ENCODE measurements at places on chromosomes 1 and 21.

GRCh38 chr1:248818505-248819374 lies 7.0 kb downstream of the SH3BP5L start:
- no peak for DNase-seq

DNA sequence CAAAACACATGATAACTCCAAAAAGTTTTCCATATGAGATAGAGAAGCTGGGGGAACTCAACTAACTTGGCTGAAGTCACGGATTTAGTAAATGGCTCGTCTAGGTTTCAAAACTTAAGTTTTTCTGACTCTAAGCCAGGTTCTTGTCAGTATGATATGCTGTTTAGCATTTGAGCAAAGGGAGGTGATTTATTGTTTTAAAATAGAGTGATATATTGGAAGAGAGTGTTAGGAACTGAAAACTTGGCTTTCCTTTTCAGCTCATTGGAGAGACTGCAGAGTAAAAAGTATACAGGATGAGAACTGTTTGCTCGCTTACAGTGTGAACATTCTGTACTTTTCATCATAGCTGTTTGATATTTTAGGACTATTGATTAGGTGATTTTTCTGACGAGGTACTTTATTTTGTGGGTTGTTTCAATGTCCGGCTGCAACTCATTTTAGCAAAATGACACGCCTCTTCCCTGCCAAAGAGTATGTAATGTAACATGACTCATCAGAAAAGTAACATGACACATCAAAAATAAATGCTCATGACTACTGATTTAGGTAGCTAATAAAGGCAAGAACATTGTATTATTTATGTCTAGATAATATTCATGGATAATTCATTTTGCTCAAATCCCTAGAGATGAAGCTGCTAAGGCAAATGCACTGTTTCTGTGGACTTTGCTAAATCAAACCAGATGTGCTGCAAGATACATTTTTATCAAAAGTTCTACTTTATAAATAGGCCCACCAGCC lies 355.1 kb downstream of the GPATCH2 start:
- peak; percentile 13 for DNase-seq

DNA sequence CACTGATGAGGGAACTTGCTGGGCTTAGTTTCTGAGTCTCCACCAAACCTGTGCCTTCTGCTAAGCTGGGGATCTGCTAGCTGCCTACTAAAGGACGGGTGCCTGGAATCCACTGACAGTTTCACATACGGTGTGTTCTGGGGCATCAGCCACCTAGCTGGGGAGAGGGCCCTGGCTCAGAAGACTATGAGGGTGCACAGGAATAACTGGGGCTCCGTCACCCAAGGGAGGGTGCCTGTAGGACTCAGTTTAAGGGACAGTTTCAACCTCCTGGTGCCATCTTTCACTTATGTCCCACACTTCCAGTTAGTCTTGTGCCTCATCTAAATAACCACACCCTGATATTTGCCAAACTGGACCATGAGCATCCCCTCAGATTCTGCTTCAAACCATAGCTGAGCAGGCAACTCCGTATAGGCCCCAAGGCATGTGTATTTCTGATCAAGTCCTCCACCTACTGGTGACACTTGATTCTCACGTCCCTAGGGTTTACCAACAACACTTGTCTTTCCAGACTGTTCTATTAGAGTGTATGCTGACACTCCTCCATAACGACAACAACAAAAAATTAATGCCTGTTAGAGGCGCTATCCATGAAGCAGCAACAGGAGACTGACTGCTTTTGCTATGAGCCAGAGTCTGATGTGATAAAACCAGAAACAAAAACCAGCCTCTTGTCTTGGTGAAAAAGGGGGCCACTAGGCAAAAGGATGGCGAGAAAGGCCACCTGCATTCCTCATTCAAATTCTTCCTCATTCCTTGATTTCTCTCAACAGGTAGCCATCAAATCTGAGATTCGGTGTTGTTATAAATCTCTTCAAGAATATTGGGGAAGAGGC lies 55.0 kb upstream of the PAXBP1 start:
- DNase-seq = peak; percentile 51

DNA sequence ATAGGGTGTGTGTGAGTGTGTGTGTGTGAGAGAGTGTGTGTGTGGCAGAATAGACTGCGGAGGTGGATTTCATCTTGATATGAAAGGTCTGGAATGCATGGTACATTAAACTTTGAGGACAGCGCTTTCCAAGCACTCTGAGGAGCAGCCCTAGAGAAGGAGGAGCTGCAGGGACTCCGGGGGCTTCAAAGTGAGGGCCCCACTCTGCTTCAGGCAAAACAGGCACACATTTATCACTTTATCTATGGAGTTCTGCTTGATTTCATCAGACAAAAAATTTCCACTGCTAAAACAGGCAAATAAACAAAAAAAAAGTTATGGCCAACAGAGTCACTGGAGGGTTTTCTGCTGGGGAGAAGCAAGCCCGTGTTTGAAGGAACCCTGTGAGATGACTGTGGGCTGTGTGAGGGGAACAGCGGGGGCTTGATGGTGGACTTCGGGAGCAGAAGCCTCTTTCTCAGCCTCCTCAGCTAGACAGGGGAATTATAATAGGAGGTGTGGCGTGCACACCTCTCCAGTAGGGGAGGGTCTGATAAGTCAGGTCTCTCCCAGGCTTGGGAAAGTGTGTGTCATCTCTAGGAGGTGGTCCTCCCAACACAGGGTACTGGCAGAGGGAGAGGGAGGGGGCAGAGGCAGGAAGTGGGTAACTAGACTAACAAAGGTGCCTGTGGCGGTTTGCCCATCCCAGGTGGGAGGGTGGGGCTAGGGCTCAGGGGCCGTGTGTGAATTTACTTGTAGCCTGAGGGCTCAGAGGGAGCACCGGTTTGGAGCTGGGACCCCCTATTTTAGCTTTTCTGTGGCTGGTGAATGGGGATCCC lies 18.3 kb upstream of the HDAC1 start:
- peak; percentile 88 for DNase-seq

GRCh38 chr1:41388510-41388909 lies 27.3 kb downstream of the FOXO6 start:
- DNase-seq = no peak

DNA sequence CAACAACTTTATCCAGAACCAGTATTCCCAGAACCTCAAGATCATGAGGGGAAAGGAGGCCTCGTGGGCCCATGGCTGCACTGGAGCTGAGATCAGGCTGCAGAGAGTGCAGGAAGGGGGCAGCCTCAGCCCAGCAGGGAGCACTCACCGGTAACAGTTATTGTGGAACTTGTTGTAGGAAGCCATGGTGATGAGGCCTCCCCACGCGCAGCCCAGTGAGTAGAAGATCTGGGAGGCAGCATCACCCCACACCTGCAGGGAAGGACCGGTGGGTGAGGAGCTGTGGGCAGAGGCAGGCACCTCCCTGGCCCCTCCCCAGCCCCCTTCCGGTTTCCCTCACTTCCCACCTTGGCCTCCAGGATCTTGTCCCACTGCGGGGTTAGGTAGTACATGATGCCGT lies 10.8 kb downstream of the CCDC24 start:
- no peak for DNase-seq

GRCh38 chr1:76238094-76238628 lies 163.6 kb downstream of the ST6GALNAC3 start:
- peak; percentile 74 for DNase-seq

DNA sequence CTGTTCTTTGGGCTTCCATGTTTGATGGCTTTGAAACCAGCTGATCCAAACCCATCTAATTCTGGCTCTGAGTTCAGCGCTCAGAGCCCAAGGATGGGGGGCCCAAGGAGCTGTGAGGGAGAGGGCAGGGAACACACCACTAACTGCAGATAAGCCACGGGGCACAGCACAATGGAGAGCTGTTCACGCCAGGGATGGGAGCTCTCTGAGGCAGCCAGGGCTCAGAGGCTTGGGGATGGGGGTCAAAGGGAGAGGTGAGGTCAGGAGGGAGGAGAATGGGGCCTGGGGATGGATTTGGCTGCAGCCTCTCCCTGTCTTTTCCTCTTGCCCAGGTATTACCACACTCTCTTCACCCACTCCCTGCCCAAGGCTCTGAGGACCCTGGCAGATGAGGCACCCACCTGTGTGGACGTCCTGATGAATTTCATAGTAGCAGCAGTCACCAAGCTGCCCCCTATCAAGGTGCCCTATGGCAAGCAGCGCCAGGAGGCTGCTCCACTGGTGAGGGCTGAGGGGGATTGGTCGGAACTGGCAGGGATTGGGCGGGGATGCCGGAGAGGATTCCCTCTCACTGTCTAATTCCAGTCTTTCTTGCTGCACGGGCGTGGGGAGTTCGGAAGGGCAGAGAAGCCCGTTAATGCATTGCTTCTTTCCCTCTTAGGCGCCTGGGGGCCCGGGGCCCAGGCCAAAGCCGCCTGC lies 11.3 kb downstream of the SLC30A2 start:
- peak; percentile 48 for DNase-seq

DNA sequence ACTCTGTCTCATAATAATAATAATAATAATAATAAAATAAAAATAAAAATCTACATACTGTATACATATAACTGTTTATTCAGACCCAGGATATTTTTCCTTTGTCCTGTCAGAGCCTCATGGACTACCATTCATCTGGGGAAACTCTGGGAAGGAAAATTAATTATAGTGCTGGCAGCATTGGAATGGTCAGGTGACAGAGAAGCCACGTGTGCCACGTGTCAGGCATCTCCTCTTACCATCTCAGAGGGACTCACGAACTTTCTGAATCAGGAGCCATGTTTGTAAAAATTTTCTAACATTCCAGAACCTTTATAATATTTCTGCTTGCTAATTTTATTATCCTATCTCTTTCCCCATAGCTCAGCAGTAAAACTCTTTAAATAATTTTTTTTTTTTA lies 97.8 kb upstream of the HNRNPU start:
- no peak for DNase-seq

- DNase-seq = no peak
Measured at GRCh38 chr1:75133750-75134646, at the start of gene LHX8. Gene LHX8, plus strand, starts transcription at chr1:75134388. Its CDS starts 2,227 bp downstream, at chr1:75136615.

DNA sequence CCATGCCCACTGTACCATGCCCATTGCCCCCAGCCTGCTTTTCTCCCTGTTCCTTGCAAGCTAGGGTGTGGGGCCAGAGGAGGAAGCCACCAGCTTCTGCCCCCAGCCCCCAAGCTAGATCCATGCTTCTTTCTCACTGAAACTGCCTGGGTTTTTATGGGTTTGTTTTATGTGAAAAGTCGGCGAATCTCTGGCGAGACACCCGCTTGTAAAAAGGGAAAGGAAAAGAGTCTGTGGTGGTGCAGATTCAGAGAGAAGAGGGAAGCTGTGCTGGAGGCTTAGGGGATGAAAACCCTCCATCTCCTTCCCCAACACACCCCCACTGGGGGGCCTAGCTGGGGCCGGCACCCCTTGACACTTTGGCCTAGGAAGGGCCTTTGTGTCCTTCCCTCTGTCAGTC lies 26.2 kb downstream of the GRHL3 start:
- no peak for DNase-seq

DNA sequence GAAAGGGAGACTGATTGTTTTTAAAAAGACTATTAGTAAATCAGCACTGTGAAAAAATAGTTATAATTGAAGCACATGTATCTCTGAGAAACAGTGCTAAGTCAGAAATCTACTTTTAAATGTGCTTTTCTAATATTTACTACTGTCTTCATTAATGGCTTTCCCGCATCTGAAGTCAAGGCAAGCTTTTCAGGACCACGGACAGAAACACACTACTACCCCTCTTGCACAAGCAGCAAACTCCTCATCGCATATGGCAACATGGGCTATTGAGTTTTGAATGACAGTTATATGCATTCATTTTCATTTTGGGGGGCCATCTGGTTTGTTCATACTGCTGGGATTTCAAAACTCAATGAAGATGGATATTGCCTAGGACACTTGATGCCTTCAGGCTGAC lies 433.4 kb upstream of the CAMK1G start:
- peak; percentile 55 for DNase-seq

DNA sequence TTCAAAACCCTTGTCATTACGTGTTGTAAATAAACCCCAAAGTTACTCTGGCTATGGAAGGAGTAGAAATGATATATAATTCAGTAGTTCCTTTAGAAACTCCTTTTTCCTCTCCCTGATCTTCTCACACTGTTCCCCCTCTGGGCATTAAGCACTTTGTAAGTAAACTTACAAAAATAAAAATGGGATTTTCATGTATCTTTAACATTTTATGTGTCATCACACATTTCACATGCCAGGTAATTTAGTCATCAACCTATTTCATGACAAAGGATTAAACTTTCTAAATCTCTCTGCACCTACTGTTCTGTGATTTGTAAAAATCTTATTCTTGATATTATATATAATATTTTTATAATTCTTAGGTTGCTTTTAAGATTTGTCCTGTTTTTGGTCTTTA lies 176.9 kb downstream of the NEK7 start:
- DNase-seq = no peak

GRCh38 chr1:22104865-22105437 lies 37.9 kb downstream of the WNT4 start:
- DNase-seq = no peak

DNA sequence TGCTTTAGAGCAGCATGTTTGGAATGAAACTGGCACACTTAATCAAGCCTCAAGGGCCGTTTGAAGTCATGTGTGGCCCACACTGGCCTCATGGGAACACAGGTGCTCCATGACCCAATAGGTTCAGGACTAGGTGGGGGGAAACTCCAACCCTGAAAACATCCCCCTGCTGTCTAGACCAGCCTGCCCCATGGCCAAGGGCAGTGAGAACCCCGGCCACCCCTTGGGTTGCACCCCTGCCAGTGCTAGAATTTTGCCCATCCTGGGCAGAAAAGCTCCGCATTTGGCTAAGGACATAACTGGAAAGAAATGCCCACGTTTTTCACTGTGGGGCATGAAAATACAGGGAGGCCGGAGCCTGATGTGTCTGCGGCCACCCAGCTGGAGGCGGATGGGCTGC lies 6.1 kb upstream of the PTGER3 start:
- no peak for DNase-seq

DNA sequence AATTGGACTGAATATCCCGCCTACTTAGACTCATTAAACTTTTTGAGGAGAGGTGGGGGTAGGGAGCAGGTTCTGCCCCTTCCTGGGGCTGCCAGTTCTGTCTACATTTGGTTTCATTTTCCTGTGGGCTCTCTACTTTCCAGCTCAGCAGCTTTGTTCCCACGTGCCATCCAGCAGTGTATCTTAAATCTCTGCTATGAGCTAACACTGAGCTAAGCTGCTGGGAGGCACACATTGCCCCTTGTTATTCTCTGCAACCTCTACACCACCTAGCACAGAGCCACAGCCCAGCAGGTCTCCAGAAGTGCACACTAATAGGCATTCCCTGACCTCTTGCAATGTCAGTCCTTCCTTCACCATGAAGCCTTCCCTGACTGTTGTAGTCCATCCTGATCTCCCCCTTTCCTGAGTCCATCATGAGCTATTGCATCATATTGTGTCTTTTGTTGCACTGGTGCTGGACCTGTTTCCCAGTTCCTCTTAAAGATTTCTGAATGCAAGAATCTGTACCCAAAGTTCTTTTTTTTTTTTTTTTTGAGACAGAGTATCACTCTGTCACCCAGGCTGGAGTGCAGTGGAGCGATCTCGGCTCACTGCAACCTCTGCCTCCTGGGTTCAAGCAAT lies 28.7 kb upstream of the NRDC start:
- DNase-seq = no peak

- DNase-seq = no peak
Measured at GRCh38 chr1:12426030-12426429, 192.0 kb downstream of the DHRS3 start.

Measured in urothelium cell line (cell line).